ENCODE measurements at places on chromosomes 1 and 21.

GRCh38 chr1:9448132-9449109 is 90.8 kb upstream of the SLC25A33 start:
- no peak for DNase-seq

DNA sequence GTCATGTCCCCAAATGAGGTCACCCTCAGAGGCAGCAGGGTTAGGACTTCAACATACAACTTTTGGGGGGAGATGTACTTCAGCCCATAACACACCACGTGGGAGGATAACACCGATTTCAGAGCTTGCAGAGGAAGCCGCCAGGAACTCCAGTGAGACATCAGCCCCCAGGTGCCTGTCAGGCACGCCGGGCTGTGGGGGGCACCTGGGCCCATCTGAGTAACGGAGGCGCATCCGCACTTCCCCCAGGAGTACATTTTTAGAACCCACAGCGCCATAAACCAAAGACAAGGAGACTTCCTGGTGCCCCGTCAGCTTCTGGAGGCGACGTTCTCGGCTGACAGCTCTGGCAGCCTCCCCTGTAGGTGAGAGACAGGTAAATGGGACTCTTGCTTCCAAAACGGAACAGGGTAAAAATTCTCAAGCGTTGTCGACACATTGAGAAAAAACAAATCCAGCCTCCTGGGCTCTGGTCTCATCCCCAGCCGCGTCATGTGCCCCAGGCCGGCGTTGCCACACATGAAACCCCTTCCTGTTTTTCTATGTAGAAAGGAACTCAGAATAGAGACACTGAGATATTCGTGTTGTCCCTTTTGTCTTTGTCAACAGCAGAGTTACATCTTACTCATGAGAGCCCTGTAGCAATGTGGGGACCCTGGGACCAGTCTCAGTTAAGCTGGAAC is 93.3 kb downstream of the PDE9A start:
- DNase-seq = peak; percentile 45

DNA sequence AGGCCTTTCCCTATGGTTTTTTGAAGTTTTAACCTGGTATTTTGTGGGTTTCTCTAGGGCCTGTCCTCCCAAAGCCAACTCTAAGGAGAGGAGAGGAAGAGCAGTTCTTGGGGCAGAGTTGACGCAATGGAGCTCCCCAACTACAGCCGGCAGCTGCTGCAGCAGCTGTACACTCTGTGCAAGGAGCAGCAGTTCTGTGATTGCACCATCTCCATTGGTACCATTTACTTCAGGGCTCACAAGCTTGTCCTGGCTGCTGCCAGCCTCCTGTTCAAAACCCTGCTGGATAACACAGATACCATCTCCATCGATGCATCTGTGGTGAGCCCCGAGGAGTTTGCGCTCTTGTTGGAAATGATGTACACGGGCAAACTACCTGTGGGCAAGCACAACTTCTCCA is 38.2 kb downstream of the ZBTB40 start:
- DNase-seq = no peak

DNA sequence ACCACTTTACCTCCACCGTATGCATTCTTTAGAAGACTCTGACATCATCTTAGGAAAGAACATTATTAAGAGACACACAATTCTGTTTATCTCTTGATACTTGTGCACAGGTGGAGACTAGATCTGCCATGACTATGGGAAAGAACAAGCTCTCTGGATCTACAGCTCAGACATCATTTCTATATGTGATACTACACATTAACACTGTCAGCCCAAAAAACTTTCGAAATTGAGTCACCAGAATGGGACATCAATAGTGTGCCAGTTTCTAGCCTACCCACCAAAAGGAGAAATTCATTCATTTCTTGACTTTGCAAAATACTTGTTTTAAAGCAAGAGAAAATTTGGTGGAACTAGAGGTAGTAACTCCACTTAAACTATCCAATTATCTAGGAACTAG is 6.0 kb upstream of the EVI5 start:
- no peak for DNase-seq

GRCh38 chr1:22176258-22176657 is 33.4 kb upstream of the WNT4 start:
- DNase-seq = no peak

- DNase-seq = no peak
Observed at GRCh38 chr1:208059409-208060001, 148.6 kb upstream of the CD34 start.

GRCh38 chr1:161176468-161177111 is 717 bp downstream of the B4GALT3 start:
- no peak for DNase-seq

DNA sequence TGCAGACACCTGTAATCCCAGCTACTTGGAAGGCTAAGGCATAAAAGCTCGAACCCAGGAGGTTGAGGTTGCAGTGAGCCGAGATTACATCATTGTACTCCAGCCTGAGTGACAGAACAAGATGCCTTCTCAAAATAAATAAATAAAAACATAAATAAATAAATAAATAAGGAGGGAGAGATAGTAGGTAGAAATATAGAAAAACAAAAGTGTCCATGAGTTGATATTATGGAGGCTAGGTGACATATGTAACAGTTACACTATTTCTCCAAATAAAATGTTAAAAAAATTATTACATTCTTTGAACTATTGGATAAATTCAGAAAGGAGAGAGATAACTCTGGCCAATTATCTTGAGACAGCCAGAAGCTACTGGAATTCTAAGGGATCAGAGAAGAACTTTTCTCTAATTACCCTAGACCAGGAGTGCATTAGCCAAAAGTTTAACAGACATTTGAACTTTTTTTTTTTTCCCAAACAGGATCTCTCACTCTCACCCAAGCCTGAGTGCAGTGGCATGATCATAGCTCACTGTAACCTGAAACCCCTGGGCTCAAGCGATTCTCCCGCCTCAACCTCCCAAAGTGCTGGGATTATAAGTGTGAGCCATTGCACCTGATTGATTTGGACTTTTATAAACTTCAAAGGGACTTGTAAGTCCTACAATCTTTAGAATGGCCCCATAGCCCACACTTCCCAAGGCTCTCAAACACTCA is 17.6 kb downstream of the SYNJ1 start:
- no peak for DNase-seq

GRCh38 chr1:4021136-4021973 is 121.3 kb upstream of the C1orf174 start:
- no peak for DNase-seq

DNA sequence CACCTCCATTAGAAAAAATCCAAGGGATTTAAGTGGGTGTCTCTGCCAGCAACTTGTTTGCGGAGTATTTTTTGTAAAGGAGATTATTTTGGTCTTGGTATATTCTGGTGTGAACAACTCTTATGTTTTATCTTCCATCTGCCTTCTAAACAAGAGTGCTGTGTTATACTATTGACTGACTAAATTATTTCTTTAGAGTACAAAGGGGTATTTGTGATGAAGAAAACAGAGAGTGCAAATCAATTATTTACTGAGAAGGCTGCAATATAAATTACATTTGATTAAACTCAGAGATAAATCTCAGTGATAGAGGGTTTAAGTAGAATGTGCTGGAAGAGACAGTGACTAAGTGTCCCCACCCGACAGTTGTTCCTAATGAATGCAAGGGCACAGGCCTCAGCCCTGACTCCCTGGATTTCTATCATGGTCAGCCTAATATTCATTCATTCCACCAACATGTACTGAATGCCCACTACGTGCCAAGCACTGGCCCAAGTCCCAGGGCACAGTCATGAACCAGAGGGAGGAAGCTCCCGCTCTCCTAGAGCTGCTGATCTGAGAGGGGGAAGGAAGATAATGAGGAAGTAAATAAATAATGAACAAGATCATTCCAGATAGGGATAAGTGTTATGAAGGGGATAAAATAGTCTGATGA is 196.9 kb upstream of the C8B start:
- DNase-seq = no peak

- peak; percentile 94 for DNase-seq
Observed at GRCh38 chr1:25022361-25023189, 92.5 kb upstream of the RUNX3 start.

DNA sequence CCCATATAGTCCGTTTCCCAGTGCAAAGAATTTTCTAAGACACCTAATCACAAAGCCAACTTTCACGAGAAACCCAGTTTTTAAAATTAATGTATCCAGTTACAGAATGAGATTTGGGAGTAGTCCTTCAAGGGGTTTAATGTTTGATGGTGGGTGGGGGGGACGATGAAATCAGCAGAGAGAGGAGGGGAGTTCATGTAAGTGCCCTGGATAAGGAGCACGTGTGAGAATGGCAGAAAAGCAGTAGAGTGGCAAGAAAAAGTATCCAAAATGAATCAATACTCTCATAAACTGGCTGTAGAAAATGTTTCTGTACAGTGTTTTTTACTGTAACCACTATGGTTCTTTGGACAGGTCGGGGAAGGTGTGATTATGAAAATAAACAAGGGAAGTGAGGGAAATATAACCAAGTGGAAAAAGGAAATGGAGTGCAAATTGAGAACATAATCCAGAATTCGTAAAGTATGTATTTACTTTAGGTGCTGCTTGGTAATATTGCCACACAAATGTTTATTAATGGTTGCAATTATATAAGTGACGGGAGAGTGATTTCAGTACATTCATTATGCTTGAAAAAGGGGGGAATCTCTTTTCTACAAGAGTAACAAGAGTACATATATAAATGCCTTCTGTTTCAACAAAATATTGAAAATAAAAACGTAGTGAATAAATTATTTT is 118.7 kb upstream of the RRP15 start:
- no peak for DNase-seq

- DNase-seq = no peak
Observed at GRCh38 chr1:66248746-66249145, 285.2 kb upstream of the SGIP1 start.

GRCh38 chr1:1197551-1198422 is 8.6 kb downstream of the TNFRSF18 start:
- DNase-seq = no peak

DNA sequence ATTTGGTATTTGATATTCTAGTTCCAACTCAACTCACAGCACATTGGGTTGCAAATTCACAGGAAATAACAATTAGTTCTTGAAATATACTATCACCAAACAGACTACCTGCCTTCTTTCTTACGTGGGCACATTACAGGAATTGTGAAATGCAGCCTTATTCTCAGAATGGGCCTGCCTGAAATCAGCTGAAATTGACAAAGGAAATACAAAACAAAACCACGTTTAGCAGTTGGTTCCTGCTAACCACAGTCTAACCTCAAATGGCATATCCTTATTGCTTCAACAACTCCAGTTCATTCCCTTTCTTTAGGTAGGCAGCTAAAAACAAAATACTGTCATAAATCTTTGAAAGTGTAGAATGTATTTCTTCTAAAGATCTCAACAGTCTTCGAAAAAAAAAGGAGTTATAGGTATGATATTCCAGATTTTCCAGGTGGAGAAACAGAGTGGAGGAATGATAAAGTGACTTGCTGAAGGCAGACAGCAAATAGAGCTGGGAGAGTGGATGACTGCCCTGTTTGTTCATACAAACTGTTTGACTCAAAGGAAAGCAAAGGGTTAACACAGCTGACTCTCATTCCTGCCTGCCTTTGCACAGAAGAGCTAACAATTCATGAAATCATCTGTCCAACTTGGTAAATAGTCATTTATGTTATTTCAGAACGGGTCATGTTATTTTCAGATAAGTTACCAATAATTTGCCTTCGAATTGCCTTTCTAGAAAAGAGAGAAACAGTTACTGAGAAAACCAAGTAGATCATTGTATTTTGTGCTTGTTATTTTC is 1.6 kb upstream of the GREM2 start:
- DNase-seq = peak; percentile 47

DNA sequence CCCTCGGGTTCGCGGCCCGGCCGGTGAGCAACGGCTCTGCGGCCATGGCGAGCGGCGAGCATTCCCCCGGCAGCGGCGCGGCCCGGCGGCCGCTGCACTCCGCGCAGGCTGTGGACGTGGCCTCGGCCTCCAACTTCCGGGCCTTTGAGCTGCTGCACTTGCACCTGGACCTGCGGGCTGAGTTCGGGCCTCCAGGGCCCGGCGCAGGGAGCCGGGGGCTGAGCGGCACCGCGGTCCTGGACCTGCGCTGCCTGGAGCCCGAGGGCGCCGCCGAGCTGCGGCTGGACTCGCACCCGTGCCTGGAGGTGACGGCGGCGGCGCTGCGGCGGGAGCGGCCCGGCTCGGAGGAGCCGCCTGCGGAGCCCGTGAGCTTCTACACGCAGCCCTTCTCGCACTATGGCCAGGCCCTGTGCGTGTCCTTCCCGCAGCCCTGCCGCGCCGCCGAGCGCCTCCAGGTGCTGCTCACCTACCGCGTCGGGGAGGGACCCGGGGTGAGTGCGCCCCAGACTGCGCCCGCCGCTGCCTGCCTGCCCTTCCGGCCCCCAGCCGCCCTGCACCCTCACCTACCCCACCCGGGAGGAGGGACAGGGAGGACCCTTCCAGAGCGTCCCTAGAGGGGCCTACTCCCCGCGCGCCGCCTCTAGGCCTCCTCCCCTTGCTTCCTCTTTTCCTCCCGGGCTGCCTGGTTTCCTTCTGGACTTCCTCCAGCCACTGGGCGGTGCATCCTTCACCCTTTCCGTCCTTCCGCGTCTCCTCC is at the start of gene RNPEP:
Gene RNPEP (plus strand): TSS at position 26 of the 757 bp plus-strand sequence. CDS start 19 bp downstream, at position 45.
- peak; percentile 47 for DNase-seq

- DNase-seq = no peak
Observed at GRCh38 chr1:21865943-21866706, 54.1 kb downstream of the LDLRAD2 start.

DNA sequence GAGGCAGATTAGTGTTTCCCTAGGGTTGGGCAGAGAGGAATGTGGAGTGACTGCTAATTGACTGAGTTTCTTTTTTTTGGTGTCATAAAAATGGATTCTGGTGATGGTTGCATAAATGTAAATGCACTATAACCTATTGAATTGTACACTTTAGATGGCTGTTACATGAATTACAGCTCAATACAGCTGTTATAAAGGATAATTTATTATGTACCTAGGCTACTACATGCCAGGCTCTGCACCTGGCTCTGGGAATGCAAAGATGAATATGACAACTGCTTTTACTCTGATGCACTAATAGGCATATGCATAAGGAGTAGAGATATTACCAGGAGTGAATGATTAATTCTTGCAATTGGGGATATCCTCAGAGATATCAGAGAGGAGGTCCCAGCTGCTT is 345.3 kb downstream of the PTBP2 start:
- no peak for DNase-seq

- DNase-seq = no peak
Observed at GRCh38 chr1:51415963-51416362, 85.6 kb upstream of the TTC39A start.

DNA sequence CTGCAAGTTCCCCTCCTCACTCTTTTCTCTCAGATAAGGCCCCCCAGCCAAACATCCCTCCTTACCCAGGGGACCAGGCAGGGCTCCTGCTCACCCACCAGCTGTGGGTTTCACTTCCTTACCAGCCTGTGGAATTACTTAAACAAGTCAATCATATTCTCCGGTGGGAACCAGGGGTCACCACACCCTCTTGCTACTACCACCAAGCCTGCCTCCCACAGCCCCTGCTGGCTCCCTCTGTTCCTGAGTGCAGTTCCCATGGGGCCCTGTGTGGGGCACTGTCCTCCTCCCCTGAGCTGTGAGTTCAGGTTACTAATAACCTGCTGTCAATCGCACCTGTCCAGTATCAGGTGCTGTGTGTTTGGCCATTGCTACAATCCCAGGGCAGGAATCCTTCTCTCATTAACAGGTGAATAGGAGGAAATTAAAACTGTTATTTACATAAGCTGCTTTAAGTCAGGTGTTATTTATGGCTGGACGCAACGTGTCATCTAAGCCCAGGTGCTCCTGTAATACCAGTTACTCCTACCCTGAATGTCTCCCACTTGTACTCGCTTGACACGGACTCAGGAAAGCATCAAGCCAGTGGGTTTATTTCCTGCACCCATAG is 53.1 kb upstream of the LBR start:
- DNase-seq = peak; percentile 35

GRCh38 chr1:175043824-175044223 is 20.6 kb upstream of the MRPS14 start:
- DNase-seq = no peak

Data from CD4-positive, alpha-beta T cell treated with Interleukin-15 for 4 hours (primary cell).